ENCODE measurements at places on chromosomes 12 and 14.

DNA sequence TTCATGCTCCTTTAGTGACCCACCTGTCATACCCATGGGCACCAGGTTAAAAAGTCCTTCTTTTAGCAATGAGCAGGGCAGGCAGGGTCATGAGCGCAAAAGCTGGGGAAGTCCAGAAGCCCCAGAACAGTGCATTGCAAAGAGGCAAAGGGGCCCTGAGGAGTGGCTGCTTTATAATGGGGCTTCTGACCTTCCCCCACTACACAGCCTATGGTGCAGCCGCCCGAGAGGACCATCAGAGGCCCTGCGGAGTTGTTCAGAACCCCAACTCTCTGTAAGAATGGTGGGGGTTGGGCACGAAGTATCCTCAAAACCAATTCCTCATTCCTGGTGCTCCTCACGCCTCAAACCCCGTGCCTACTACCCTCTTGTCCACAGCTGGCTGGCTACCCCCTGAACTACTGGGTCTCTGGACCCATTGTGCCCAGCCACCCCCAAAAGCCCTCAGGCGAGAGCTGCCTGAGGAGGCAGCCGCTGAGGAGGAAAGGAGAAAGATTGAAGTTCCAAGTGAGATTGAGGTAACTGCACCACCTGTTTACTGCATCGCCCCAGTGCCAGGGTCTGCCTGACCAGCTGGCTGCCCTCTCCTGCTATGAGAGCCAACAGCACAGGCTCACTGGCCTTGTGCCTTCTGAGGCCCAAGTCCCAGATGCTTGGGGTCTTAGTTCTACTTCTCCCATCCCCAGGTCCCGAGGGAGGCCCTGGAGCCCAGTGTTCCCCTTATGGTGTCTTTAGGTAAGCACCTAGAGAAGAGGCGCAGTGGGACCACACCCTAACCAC is 6.7 kb downstream of the REC8 start:
- DNase-seq, result no peak

DNA sequence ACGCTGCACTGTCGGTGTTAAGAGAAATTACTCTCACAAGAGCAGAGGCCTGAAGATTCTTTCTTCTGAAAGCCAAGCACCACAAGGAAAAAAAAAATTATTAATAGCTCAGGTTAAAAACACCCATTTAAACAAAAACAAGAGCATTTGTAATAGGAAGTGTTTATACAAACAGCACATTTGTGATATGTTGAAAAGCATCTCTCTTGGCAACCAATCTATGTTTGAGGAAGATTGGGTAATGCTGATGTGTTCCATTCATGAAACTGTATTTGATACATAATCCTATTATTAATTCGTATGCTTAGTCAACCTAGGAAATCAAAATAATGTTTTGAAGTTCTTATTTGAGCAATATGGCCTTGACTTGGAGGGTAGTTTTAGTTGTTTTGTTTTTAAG is 36.5 kb downstream of the SSPN start:
- DNase-seq, result no peak

DNA sequence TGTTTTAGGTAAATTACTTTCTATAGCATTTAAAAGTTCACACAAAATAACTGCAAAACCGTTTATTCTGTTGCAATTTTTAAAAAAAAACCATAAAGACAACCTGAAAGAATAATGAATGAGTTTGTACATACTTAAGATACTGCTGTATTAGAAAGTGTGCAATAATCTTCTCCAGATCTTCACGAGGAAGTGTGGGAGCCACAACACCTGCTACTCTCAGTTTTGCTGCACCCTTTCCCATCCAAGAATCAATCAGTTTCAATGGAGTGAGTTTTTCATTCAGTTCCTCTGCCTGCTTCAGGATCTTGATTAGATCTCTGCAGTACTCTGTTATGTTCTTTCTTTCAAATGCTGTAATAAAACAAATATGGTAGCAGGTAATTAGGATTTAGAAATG is 30.1 kb downstream of the RECQL start:
- no peak for DNase-seq

DNA sequence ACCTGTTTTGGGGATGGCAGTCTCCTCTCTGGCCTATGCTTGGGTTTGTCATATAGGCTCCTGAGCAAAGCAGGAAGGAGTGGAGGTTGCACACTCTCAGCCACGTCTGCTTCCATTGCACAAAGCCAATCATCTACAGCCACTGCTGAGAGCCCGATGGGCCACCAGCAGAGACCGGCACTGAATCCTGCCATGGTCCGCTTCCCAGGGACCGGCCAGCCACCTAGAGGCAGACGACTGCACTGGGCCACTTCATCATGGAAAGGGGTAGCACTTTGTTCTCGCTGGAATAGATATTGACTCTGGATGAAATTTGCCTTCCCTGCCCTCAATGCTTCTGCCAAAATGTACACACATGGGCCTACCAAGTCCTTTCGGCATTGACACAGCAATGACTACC is 22.3 kb downstream of the DLK1 start:
- DNase-seq, result no peak

GRCh38 chr12:102769323-102769916 is 147.6 kb downstream of the PAH start:
- peak; percentile 70 for DNase-seq

DNA sequence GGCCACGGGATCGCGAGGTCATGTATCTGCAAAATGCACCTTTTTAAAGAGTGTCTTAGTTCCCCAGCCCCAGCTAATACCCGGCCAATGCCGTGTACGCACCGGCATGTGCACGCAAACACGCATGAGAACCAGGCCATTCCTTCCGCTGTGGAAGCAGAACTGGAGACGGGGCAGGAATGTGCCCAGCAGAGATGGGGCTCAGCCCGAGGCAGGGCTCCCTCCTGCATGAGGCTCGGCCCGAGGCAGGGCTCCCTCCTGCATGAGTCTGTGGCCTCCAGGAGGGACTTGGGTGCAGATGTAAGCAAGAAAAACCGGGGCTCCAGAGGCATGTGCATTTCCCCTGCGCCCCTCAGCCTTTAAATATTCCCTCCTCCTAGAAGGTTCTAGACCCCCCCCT is 38.2 kb downstream of the SLC6A12 start:
- DNase-seq, result no peak
